Esophagus squamous epithelium (tissue), 5 donors: ENCODE measurements at places on chromosomes 2 and 18.

DNA sequence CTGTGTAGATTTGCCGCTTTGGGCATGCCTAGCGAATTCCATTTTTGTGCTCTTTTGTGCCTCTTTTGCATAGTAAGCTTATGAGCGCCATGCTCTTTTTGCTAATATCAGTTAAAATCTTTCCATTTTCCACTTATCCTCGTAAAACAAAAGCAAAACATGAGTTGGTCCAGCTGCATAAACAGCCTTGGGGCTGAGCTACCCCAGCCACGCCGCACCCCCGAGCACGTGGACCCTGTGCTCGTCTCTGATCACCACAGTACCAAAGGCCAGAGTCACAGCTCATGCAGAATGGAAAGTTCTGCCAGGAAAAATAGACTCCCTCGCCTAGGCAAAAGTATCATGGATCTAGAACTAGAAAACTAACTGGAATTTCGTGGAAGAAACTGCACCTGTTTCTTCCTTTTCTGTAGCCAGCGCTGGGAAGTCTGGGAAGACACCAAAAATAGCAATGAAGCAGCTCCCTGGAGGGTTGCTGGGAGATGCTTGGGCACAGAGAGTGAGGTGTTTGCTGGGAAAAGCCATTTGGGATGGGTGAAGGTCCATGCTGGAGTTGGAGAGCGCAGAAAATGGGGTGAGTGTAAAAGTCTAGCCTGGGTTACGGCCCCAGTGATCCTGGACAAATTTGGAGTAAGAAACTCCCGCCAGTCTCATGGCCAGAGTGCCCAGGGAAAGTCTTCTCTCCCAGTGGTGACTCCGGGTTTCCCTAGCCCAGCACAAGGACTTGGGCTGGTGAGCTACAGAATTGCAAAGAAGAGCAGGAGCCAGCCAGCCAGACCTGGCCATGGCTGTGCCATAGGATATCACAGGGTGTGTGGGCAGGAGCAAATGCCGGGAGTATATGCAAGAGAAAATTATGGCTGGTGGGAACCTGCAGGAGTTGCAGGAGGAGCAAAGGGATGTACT, 218.4 kb downstream of the GBX2 start:
- no peak for DNase-seq

DNA sequence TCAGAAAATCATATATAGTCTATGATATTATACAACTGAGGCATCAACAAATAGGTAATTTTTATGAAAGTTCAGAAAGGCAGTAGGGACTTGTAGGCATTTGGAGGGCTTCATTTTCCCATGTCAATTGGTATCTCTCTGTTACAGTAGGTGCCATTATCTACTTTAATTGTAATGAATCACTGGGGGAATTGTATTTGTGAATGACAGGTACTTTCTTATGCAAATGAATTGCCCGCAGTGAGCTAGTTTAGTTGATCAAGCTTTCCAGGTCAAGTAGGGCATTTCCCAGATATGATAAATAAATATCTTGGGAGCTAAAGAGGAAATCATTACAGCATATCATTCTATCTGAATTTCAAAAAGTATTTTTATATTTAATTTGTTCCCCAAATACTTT, 1116.3 kb downstream of the DPP10 start:
- no peak for DNase-seq

DNA sequence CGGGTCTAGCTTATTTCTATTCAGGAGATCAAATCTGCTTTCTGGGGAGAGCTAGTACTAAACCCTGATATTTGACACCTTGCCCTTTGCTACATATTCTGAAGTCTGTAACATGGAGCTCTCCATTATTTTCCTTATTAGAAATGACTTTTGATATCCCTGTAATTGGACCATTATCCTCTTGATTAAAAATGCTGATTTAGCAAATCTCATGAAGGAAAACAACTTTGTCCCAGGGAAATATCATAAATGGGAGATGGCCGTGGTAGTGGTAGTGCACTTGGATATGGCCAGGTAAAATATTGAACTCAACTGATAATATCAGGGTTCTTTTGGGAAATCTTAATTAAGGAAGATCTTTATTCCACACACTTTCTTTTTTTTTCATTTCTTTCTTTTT, 326.5 kb downstream of the RPRM start:
- no peak for DNase-seq

DNA sequence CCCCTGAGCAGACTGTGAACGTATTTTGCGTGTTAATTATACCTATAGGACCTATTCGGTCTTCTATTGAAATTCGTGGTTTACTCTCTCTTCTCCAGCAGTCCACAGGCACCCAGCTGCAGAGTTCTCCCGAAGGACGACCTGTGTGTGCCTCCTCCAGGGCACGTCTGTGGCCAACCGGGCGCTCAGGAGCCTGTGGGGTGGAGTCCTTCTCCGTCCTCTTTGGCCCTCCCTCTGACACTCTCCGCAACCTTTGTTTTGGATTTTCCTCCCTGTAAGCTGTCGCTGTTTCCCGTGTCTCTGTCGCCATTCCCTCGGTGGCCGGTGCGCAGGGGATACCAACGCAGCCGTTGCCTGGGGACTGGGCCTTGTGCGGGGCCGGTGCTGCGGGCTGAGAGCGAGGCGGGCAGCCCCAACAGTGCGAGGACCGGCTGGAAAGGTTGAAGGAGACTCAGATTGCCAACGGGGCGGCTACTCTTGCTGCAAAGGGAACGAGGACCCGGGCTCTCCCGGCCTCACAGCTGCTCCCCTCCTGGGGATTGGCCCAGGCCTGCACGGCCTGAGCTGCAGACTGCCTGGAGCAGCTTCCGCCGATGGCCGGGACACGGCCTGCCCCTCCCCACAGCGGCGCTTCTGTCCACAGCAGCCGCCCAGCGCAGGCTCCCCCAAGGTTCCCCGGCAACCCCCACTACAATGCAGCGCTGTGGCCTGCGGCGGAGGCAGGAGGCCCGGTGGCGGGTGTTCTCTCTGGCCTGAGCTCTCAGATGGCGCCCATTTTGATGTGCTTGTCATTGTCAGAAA, 221.0 kb downstream of the MTX2 start:
- DNase-seq: no peak

GRCh38 chr2:100882645-100883613, 63.0 kb downstream of the NPAS2 start:
- DNase-seq: no peak

DNA sequence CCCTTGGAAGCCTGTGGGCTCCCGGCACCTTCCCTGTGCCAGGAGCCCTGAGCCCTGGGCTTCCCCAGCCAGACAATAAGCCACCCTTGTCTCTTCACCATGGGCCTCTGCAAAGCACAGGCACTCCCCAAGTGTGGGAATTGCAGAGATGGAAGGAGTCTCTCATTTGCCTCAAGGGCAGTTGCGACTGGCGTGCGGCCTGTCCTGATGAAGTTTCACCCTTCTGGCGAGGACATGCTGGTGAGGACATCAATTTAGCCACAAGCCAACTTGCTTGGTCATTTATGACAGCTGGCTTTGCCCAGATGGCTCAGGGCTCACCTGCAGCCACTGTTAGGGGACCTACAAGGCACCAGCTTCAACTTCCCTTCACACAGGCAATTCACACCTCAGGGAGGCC, 180.2 kb downstream of the ANAPC1 start:
- no peak for DNase-seq
